Left ventricle myocardium superior (tissue), 1 donor: ENCODE measurements at places on chromosomes 4 and X. TPM values are rescaled to one million over a fixed set of nuclear protein-coding genes. Genes with fewer than 3 reads are reported as not detected.

GRCh38 chr4:161629694-161630441, 533.9 kb downstream of the FSTL5 start:
- no peak for DNase-seq

DNA sequence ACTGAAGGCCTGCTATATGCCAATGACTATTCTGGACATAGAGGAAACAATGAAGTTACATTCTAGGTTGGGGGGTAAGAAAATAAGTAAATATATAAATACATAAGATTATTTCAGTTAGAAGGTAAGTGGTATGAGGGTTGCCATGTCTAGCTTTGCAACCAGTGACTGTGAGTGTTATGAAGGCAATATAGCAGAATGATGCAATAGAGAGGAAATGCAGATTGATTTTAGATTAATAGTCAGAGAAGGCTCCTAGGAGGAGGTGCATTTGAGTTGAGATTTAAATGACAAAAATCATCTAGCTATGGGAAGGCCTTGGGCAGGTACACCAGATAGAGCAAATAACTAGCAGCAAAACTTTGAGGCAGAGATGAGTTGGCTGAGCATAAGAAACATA, 243.2 kb downstream of the FBXO8 start:
- no peak for DNase-seq

DNA sequence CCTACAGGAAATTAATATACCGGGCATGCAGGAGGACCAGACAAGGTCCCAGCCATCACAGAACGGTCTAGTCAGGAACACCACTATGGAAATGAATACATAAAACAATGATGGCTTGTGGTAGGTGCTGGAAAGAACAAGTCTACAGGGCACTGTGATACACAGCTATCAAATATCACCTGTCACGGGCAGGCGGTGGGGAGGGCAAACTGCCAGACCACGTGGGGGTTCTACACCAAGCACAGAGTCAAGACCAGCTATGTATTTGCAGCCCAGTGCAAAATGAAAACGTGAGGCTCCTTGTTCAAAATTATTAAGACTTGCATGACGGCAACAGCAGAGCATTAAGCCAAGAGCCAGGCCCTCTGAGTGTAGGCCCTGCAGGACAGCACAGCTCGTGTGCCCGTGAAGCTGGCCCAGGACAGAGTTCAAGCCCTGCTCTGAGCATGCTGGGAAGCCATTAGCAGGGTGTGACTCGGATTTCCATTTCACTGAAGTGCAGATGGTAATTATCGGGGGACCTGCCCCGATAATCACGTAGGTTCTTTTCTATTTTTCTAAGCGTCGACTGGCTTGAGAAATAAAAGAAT, 83.6 kb downstream of the JAKMIP1 start:
- no peak for DNase-seq

DNA sequence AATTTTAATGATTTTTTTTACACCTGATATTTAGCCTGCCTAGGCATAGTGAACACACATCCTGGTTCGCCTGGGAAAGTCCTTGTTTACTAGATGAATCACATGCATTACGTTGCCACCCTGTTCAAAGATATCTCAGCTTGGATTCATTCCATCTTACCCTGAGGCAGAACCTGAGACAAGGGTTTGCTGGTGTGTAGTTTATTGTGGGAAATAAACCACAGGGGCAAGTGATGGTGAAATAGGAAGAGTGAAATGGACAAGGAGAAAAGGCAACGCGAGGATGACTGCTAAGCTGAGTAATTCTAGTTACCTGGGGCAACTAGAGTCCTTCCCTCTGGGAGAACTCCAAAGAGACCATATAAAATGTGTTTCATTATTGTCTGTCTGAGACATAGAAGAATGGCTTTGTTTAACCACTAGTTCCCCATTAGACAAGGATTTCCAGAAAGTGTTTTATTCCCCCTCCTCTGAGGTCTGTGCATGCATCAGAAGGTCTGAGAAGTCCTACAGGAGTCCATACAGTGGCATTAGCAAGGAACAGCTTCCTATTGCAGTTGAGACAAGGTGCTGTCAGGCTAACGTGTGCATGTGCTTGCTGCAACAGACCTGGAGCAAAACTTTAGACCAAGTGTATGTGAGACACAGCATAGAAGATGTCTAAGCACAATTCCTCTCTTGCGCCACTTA, 797.3 kb upstream of the FRG1 start:
- no peak for DNase-seq

- DNase-seq, result no peak
Measured at GRCh38 chr4:164212134-164212533, 541.8 kb upstream of the SMIM31 start.

DNA sequence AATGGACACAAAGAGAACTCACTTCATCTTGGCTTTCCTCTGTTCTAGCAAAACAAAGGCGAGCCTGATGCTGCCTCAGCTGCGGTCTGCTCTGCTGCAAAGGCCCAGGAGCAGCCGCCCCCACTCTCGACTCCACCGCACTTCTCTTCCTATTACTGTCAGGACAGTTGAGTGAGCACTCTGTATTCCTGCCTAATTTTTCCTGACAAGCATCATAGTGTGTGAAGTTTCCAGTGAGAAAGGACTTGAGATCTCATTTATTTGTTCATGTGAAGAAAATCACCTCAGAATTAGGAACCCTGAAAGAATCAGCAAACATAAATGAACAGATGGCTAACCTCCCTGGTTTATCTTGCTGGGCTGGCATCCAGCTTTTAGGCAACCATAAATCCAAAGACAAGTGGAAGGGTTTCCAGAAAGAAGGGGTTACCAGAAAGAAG, 15.6 kb downstream of the SCARB2 start:
- DNase-seq, result peak; percentile 65

The LRCH2 gene
- total RNA-seq, result 1.6 TPM

The NPFFR2 gene
- total RNA-seq, result not detected

DNA sequence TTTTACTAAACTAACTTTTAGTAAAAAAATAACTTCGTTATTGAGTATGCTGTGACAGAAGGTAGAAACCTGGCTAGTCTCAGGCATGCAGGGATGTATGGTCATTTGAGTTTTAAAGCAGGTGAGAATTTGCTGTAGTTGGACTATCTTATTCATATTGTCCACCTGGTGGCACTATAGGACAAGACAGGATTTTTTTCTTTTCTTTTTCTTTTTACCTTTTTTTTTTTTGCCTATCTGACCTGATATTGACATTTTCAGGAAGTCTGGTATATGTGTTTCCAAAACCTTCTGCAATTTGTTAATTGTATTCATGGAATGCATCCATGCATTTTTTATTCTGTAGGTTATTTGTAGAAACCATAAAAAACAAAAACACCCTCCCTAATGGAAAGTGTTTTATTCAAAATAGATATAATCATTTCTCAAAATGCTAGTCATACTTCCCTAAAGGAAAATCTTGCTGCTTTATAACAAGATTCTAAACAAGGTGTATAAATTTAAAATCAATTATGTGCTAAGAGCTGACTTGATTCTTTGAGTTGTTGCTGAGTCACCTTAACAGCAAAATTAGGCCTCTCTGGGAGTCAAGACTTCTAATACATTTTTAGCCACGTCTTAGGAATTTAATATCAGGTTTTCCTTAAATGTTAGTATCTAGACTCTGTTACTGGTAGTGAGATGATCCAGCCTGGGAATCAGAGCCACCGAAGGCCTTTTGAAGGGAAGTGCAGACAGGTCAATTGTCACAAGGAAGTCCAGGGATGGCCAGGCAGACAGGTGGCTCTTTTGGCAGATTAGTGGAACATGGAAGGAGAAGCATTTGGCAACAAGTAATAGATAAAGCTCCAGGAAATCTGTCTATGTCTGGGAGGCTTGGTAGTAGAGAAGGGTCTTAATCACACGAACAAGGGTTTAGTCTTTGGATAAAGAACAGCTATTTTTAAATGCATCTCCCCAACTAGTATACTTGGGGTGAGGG, 201.3 kb upstream of the GNPDA2 start:
- DNase-seq, result no peak

GRCh38 chr4:63169836-63170235, 1239.4 kb downstream of the TECRL start:
- DNase-seq, result no peak

DNA sequence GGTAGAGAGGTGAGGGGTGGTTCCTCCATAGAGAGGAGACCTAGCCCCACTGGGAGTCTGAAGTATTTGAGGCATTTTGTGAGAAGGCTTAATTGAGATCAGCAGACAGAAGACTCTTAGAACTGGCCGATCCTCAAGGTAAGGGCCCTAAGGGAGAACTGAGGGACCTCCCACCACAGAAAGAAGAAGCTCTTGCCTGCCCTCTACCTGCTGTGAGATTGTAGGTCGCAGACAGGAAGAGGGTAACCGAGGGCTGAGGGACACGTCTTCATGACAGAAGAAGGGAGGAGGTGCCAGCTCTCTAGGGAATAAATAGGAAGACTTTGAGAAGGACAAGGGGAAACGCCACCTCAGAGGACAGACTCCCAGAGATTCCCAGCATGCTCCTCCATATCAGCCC, 24.1 kb upstream of the MAGEC1 start:
- DNase-seq, result no peak

The CFAP299 gene
- total RNA-seq, result not detected
